ENCODE measurements at places on chromosomes 12 and 14. TPM values are rescaled to one million over a fixed set of nuclear protein-coding genes. Genes with fewer than 3 reads are reported as not detected.
A peak's percentile ranks its signal among the peaks of the same experiment; 100 is the strongest.

Gene MYBPC1
- total RNA-seq, result not detected

- H3K36me3 ChIP-seq, result peaks cover 61% of the 10 kb centered on the region
- no peak overlapping the region for H3K4me3 ChIP-seq
- no peaks in the 10 kb centered on the region for H3K27me3 ChIP-seq
- peaks cover 3% of the 10 kb centered on the region for H3K4me1 ChIP-seq
Measured at GRCh38 chr14:63598807-63599206, 42.9 kb downstream of the WDR89 start.

GRCh38 chr12:71456990-71457389 is 17.4 kb downstream of the LGR5 start:
- no peak for DNase-seq
- H3K36me3 ChIP-seq, result no peaks in the 10 kb centered on the region
- H3K4me1 ChIP-seq, result no peaks in the 10 kb centered on the region

DNA sequence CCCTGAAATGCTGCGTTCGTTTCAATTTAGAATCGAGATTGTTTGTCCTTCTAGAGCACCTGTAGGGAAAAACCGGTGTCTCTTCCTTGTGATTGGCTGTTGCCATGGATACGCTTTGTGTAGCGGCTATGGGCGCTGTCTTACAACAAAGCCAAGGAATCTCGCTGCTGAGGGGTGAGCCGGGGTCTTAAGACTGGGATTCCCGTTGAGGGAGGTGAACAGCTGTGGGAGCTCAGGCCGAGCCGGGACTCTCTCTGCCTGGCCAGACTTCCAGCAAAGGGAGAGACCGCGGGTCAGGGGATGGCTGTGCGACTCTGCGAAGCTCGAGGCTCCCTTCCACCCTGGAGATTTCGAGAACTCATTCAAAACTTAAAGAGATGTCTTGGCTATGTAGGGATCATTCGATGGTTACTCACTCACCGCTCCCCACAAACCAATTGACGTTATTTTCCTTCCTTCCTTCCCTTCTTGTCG is at the start of the genes LRRIQ1 and TSPAN19:
LRRIQ1 (plus strand) TSS at position 118 of the 474 bp plus-strand sequence. CDS start 1,826 bp downstream, outside the sequence.
TSPAN19 (minus strand) TSS at position 44 of the 474 bp plus-strand sequence. CDS start 6,331 bp downstream, outside the sequence.
- peak; percentile 21 for DNase-seq
- H3K4me1 ChIP-seq, result no peaks in the 10 kb centered on the region
- H3K27ac ChIP-seq, result no peak within 1 kb of the TSS
- H3K36me3 ChIP-seq, result no peaks in the 10 kb centered on the region
- H3K27me3 ChIP-seq, result no peaks in the 10 kb centered on the region

DNA sequence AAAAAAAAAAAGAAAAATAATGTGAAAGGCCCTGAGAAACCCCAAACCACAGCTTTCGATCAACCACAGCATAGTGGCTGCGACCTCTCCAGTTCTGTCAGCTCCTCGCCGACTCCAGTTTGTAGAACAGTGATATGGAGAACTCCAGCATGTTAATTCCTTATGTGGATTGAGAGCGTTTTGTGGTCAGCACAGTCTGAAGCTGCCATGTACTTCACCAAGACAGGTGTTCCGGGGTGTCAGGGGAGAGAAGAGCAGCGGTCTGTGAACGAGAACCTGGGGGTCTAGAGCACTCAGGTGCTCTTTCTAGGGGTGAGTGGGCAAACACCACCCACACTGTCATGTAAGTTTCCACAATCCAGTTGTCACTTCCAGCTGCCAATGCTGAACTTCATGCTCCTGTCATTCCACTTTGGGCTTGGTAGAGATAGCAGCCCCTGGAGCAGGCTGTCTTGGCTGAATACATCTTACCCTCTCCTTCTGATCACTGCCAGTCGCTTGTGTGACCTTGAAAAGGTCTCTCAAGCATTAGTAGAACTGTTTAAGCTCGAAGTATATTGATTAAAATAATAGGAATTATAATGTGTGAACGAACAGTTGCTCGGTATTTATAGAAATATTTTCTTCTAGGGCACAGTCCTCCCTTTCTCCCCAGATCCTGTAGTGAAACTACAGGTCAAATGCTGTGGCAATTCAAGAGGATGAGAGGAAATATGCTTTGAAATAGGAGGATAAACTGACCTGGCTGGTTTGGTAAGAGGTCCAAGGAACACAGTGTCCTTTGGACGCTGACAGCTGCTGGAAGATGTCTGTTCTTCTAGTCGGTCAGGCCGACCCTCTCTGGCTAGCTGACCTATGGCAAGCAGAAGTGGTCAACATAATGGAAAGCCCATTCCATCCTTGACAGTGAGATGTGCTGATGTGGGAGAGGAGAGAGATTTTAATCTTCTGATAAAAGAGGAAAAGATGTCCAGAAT is 15.7 kb upstream of the MAX start:
- DNase-seq, result no peak
- no peak overlapping the region for H3K4me3 ChIP-seq
- no peaks in the 10 kb centered on the region for H3K36me3 ChIP-seq
- H3K27ac ChIP-seq, result no peak overlapping the region
- peaks cover 9% of the 10 kb centered on the region for H3K27me3 ChIP-seq
- H3K4me1 ChIP-seq, result peaks cover 2% of the 10 kb centered on the region

Data from activated CD4-positive, alpha-beta memory T cell treated with anti-CD3 and anti-CD28 coated beads, Interleukin-2, amount 10 ng/mL, durations not matched to agents 7 days and 5 days (primary cell).